NCI-H446 (cell line): ENCODE measurements at places on chromosomes 4 and X.

- peak; percentile 33 for DNase-seq
These were observed 220.4 kb upstream of the AGTR2 start for GRCh38 chrX:115949900-115950822.

GRCh38 chr4:20831746-20832145, 131.5 kb downstream of the PACRGL start:
- no peak for DNase-seq

DNA sequence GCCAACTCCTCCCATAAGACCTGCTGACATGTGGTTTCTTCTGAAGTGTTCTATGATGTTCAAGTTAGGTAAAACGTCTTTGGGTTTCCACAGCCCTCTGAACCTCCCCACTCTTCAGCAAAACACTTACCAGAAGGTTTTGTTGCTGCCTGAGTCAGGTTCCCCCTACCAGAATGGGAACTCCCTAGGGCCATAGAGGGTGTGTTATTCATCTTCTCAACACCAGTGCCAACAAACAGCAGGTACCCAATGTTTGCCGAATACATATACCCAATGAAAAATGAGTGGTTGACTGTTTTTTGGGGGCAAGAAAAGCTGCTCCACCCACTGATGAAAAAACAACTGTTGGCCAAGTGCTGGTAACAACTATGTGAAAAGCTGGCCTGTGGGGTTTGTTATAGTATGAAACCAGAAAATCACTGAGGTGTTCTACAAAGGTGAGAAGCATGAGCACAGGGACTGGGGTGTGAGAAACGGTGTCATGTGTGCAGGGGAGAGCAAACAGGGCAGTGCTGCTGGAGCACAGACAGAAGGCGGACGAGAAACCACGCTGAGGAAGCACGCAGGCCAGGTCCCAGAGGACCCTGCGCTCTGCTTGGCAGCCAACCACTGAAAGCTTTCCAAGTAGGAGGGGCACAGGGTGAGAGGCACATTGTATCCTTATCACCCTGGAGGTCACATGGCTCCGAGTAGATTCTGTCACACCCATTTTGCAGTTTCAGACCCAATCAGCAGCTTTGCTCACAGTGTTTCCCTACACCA, 28.8 kb downstream of the ATP8A1 start:
- DNase-seq: peak; percentile 84

DNA sequence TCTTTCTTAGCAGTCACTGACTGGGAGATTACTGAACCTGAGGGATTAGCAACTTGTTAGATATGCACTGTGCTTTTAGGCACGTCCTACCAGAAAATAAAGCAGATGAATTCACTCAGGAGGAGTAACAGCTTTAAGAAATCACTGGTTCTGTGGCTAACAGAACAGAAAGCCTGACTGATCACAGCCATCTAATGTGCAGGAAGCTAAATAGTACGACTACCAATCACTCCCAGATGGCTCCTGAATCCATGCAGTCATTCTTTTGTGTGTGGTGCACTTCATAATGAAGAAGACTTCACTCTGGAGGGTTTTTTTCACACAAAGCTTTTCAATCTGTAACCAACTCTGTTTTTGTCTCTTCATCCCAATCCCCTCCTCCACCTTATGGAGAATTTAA, 305.3 kb upstream of the INTU start:
- DNase-seq: no peak

DNA sequence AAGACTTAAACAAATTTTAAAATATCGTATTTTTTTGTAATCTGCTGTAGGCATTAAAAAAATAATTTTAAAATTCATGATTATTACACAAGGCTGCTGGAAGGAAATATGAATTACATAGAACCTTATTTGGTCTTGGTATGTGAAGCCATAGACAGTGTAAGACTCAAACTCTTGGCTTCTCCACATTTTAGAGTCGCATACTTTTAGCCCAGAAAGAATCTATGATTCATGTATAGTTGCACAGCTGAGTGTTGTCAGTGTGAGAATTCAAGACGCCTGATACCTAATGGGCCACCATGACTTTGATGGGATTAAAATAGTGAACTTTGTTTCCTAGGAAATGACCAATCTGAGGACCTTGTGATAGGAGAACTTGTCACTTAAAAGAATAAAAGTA, 1.4 kb downstream of the INTU start:
- DNase-seq: no peak

DNA sequence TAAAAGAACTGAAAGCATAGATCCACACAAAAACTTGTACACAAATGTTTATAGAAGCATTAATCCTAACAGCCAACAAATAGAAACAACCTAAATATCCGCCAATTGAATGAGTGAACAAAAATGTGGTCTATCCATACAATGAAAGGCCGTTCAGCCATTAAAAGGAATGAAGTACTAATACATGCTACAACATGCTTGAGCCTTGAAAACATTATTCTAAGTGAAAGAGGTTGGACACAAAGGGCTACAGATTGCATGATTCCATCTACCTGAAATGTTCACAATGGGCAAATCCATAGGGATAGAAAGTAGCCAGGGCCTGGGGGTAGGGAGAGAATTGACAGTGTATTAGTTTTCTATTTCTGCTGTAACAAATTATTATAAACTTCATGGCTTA, 169.2 kb downstream of the SPCS3 start:
- DNase-seq: no peak

- DNase-seq: no peak
These were observed 64.0 kb upstream of the DDIT4L start for GRCh38 chr4:100254237-100254636.

GRCh38 chr4:180788729-180789128, 1454.5 kb upstream of the TENM3 start:
- DNase-seq: no peak

DNA sequence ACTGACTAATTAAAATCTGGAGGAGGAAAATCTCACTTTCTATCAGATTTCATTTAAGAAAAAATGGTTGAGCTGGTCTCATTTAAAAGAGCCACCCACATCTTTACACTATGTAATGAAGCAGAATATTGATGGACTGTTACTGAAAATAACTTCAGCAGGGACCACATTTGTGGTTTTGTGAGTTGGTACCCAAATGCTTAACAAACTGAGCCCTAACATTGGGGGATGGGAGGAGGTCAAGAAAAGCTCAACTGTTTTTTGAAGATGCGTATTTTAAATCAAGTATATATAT, 30.1 kb downstream of the HOPX start:
- DNase-seq: no peak

- DNase-seq: no peak
These were observed 69.8 kb downstream of the FHDC1 start for GRCh38 chr4:153005899-153006381.

DNA sequence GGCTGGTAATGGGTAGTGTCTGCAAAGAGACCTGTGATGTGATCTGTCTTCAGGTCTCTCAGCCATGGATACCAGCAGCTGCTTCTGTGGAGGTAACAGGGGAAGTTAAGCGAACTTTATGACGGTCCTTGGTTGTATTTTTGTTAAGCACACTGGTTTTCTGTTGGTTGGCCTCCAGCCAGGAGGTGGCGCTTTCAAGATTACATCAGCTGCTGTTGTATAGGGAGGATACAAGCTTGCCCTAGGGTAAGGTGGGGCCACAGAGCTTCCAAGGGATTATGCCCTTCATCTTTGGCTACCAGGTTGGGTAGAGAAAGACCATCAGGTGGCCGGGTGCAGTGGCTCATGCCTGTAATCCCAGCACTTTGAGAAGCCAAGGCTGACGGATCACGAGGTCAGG, 834.2 kb upstream of the GALNTL6 start:
- DNase-seq: no peak

DNA sequence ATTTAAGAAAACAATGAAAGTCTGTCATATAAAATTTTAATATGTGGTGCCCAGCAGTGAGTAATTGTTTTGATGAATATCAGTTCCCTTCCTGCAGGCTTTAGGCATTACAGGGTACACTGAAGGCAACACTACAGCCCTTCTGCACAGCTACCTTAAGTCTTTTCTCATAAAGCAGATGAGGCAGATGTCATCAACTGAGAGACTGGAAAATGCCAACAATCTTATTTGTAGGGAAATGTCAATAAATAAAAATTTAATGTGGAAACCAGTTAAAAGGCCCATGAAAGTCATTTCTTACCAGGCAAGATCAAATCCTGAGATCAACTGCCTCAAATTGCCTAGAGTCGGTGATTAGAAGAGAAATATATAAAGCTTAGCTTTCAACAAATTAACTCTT, 193.4 kb upstream of the NWD2 start:
- no peak for DNase-seq

- DNase-seq: no peak
These were observed 161.1 kb downstream of the PHF8 start for GRCh38 chrX:53883196-53883595.

- no peak for DNase-seq
These were observed 128.9 kb downstream of the REELD1 start for GRCh38 chr4:146343199-146343598.

DNA sequence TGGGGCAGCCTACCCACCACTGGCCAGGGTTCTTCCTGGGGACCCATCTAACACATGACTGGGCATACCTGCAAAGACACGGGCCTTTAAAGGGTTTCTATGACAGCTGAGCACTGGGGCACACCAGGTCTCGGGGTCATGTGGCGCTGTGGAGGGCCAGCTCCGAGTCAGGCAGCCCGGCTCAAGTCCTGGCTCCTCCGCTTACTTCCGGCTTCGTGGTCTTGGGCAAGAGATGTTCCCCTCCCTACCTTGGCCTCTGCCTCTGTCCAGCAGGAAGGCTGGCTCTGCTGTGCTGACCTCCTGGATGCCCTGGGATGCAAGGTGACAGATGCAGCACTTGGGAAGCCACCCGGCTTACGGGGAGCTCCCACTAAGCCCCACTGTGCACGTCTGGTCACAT, 37.6 kb downstream of the HTRA3 start:
- DNase-seq: no peak

- no peak for DNase-seq
These were observed 181.2 kb downstream of the GBA3 start for GRCh38 chr4:22873899-22874298.

DNA sequence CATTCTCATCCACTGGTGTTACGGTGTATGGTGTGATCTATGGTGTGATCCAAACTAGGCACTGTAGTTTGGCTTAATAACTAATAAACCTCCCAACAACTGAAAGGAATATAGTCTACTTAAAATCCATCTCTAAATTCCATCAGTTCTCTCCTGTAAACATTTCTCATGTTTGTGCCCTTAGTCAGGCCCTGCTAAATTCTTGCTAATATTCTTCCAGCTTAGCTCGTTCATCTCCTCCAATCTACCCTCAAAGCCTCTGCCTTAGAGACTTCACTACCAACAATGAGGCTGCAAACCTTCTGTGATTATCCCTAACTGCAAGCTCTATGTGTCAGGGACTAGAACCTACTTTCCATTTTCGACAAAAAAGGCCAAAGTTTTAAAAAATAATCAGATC, 28.1 kb downstream of the ZAR1 start:
- no peak for DNase-seq

DNA sequence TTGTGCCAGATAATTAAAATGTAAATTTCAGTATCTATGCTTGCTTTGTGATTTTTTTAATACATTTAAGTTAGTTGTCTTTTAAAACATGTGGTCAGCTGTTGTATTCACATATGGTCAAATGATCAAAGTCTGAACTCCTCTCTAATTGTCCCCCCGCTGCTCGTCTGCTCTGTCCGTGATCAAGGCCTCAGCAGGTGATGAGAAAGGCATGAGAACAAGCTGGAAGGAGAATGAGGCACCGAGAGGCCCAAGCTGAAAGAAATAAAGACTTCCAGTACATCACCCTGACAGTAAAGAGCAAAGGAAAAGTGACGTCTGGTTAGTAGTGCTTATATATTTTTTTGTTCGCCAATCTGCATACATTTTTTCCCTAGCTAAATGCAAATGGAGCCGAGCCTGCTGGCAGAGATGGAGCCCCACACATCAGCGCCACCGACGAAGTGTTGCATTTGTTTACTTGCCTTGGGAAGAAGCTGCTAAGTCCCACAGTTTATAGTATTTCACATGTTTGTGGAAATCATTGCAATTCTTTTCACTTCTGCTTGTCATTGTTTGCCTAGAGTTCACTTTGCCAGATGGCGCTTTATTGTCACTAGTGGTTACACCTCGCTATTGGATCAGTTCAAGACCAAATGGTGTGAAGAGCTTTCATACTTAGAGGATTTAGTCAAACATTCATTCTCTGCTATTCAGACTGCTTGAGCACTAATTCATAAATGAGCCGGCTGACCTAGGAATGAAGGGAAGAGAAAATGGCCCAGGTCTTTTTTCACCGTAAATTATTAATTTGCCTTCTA, 181.5 kb downstream of the ZIC3 start:
- no peak for DNase-seq

DNA sequence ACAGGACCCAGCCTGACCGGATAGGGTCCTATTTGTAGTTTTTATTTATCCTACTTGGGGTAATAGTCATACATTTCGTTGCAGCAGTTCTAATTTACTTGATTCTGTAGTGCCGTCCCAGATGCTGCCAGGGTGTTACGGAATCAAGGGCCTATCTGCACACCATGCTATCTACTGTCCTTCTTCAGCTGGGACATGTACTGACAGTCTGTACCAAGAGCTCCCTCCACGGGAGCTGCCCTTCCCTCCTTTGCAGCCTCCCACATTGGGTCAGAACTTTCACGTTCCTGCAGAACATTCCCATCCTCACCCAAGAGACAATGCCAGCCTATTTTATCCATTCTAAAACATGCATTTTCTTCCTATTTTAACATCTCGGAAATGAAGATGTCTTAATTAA, 6.7 kb downstream of the SUV39H1 start:
- no peak for DNase-seq

- no peak for DNase-seq
These were observed 45.0 kb downstream of the APBB2 start for GRCh38 chr4:41169256-41169800.

DNA sequence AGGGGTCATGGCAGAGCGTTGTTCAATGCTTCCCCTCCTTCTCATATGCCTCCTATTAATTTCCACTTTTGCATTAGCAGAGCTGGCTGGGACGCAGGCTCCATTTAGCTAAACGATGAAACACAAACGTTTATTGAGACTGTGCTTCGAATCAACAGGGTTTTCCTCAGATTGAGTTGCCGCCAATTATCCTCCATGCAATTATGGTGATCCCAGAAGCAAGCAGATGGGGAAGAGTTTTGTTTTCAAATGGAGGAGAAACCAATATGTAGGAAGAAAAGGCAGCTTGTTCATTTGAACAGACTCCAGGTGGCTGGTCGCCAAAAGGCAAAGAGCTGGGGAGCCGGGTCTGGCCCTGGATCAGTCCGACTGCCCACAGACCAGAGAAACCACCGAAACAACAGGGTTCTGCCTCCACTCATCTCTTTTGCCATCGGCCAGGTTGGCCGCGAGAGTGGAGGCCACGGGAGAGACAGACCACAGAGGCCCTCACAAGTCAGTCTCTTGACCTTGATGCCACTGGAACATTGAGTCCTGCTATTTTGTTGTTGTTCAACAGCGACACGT, 184.8 kb downstream of the GBA3 start:
- no peak for DNase-seq

- DNase-seq: no peak
These were observed 24.8 kb upstream of the ACSL1 start for GRCh38 chr4:184850431-184851199.
